ENCODE measurements at places on chromosomes 1 and 21.

- peak; percentile 68 for DNase-seq
Observed at GRCh38 chr1:117821382-117821755, 108.1 kb downstream of the GDAP2 start.

DNA sequence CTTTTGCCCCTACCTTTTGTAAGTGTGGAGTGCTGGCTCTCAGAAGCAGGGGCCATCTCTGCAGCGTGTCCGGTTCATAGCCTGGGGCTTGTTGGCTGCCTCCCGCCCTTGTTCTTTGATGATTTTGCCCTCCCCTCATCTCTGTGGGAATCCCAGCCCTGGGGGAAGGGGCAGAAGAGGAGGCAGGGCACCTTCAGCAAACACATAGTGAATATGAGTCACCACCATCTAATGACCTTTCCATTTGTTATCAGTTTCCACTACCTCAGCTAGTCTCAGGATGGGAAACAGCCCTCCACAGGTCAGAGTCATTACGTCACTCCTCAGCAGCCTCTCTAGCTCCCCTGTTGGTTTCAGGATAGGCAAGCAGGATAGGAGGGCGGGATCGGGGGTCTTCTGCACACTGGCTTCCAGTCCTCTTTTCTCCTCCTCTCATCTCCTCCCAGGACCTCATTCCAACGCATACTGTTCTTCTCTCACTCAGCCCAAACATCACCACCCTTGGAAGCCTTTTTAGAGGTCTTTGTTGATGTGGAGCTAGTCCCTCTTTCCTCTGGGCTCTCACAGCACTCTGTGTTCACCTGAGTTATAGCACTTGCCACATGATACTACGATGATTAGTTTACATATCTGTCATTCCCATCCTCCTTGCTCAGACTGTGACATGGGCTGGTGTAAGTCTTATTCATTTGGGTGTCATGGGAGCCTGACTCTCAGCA, 15.8 kb downstream of the GADD45A start:
- DNase-seq = no peak

GRCh38 chr1:87329051-87329525, 408 bp downstream of the LMO4 start:
- DNase-seq = peak; percentile 78

GRCh38 chr21:34618941-34619340, 4.0 kb upstream of the RCAN1 start:
- DNase-seq = no peak

- DNase-seq = no peak
Observed at GRCh38 chr1:206757524-206758266, 12.9 kb upstream of the IL19 start.

GRCh38 chr1:47579809-47580208, 142.0 kb downstream of the FOXD2 start:
- no peak for DNase-seq

DNA sequence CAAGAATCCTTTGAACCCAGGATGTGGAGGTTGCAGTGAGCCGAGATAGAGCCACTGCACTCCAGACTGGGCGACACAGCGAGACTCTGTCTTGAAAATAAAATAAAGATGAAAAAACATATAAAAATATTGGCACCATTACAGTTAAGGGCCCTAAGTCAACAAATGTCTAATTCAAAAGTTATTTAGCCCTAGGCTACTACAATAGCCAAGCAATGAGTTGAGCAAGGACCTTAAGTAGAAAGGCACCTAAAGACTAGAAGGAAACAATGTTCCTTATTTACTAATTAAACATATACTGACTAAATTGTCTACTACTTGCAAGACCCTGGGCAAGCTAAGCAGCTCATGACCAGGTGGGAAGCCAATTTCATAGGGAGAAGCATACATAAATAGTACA, 4.1 kb downstream of the PIK3R3 start:
- DNase-seq = no peak

DNA sequence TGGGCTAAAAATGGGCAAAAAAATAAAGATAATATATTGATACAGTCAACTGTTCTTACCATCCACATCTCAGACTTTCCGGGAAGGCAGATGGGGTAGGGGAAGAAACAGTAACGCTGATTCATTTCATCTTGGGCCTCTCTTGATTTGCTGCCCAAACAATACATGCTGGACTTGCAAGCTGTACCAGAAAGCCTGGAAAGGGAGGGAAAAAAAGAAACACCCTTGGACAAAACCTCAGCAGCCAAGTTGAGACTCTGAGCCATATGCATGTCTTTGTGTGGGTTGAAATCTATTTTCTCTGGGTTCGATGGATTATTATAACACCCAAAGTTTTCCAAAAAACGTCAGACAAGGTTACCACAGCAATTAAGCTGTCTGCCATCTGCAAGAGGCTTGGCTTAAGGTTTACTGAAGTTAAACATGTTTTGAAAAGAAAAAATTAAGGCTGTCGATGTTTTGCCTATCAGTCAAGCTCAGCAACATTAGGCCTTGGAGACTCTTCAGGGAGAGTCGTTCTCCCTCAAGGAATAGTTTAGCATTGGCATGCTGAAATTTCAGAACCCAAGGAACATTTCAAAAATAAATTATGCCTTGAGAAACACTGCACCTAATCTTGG, 71.2 kb downstream of the PSMG1 start:
- DNase-seq = no peak

DNA sequence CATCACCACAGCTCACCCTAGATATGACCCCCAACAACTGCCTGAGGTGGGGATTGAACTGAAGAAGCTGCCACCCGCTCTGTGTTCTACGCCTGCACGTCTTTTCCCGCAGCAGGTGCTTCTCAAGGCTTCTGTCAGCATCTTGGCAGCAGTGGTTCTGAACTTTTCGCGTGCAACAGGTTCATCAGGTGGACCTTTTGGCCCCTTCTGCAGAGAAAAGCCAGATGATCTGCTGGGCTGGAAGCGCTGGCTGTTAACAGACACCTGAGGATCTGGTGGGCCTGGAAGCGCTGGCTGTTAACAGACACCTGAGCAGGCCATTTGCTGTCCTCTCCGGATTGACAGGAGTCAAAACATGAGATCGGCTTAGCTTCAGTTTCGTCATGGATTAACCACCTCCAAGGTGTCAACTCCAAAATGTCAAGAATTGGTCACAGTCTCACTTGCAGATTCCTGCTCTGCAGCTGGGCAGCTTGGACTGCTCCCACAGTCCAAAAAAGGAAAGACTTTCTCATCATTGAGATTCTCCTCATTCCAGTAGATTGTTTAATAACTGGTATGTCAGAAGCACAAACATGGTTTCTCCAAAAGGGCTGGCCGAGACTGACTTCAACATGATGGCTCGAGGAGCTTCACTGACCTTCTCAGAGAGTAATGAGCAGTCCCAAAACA, 4.7 kb downstream of the C1orf174 start:
- no peak for DNase-seq

GRCh38 chr21:38729291-38729690, 76.4 kb upstream of the ETS2 start:
- DNase-seq = no peak

DNA sequence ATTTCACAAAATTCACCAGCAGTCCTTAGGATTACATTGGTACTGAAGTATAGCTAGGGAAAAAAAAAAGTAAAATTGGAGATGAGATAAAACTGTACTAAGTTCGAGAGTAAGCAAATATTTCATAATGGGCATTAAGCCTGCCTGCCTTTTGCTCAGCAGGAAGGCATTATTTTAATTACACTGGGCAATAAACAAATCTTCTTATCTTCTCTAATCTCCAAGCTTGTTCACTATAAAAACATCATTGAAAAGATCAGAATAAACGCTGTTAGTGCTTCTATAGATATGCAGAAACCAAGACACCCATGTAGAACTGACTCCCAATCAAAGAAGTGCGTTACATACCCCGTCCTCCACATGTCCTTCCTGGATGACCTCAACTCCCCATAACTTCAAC, 174.2 kb upstream of the CHODL start:
- no peak for DNase-seq

- no peak for DNase-seq
Observed at GRCh38 chr1:2972011-2972878, 49.0 kb upstream of the ACTRT2 start.

DNA sequence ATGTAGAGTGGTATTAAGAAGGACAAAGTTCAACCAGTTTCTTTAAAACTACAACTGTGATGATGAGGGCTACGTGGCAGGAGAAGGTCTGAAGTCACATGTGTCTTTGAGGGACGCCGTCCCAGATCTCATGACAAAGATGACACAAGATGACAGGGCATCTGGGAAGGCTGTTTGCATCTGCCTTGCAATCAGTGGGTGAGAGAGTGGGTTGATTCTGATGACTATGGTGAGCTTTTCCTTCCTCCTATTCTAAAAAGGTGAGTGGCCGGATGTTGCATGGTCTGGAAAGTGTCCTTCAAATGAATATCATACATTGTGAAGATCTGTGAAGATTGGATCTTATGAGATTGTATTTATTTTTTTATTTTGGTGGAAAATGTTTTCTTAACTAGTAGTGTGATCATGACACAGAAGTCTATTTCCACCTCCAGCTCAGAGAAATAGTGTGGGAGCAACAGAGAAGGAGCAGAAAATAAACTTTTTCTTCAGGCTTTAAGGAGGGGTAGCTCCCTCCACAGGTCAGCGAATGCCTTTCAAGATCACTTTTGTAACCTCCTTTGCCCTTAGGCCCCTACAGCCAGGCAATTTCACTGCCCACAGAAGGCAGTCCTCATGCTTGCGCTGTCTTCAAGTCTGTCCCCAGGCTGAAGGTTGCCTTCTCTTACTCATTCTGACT, 76.0 kb upstream of the ATF3 start:
- DNase-seq = no peak

GRCh38 chr1:37038227-37039093, 4.1 kb upstream of the GRIK3 start:
- no peak for DNase-seq

GRCh38 chr1:11058026-11058425, 1.8 kb downstream of the SRM start:
- no peak for DNase-seq

DNA sequence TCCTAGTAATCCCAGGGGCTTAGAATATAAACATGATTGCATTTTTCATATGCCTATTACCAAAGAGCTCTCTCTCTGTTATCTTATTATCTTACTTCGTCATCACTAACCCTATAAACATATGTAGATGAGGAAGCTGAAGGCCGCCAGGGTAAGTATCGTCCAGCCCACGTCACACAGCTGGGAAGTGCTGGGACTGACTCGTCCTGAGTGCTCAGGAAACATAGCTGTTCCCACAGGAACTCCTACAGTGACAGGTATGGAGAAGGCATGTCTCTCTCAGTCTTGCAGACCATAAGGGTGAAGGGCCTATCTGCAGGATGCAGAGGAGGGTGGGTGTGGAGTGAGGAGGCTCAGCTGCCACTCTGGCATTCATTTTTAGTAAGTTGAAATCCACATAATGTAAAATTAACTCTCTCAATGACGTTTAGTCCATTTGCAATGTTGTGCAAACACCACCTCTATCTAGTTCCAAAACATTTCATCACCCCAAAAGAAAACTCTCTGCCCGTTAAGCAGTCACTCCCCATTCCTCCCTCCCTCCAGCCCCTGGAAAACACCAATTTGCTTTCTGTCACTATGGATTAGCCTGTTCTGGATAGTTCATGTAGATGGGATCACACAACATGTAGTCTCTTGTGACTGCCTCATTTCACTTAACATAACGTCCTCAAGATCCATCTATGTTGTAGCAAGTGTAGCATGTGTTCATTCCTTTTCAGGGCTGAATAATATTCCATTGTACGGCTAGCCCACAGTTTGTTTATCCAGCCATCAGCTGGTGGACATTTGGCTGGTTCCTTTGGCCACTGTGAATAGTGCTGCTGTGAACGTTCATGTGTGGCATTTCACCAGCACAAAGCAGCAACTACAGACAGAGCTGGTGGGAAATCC, 68.3 kb downstream of the TCP10L start:
- no peak for DNase-seq

GRCh38 chr1:175862408-175862807, 119.0 kb upstream of the TNR start:
- no peak for DNase-seq

- peak; percentile 35 for DNase-seq
Observed at GRCh38 chr1:153364766-153365666, 7.4 kb downstream of the S100A9 start.

DNA sequence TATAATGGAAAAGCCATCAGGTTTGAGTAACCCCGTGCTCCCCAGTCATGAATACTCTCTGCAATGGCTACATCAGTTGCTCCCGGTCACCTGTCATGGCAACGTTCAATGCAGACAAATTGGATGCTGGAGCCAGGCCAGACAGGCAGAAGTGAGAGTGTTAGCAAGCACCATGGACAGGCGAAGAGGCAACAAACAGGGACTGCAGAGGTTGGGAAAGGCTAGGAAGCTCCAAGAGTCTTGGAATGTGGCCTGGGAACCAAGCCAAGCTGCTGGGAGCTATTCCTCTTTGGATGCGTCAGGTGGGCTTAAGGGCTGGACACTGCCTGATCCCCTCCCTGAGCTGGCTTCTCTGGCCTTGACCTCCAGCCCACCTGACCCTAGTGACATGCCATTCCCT, 102.9 kb downstream of the ACTL8 start:
- no peak for DNase-seq

DNA sequence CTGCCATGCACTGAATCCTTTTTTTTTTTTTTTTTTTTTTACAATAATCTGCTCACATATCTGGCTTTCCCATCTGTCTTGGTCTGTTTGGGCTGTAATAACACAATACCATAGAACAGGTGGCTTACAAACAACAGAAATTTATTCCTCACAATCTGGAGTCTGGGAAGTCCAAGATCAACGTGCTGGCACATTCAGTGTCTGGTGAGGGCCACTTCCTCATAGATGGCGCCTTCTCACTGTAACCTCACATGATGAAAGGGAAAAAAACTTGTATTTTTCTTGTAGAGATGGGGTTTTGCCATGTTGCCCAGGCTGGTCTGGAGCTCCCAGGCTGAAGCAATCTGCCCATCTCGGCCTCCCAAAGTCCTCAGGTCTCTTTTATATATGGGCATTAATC, 13.0 kb upstream of the PARP1 start:
- no peak for DNase-seq

GRCh38 chr1:52913014-52913413, 8.5 kb downstream of the ECHDC2 start:
- DNase-seq = no peak

DNA sequence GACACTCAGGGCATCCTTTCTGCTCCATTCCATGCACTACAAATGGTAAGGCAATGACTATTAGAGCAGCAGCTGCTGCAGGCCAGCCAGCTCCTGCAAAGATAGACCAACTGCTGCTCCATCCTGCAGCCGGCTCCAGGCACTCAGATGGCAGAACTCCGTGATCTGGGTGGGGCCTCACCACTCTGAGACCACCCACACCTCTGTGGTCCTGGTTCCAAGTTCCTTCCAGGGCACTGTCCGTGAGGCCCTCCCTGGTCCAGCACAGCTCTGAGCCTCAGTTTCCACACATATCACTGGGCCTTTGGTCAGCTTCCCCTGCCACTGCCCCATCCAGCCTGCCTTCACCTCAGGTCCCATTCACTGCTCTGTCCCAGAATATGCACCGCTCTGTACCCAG, 114.7 kb downstream of the DMRTB1 start:
- no peak for DNase-seq

GRCh38 chr1:206551986-206552326, 44.6 kb downstream of the RASSF5 start:
- DNase-seq = no peak

GRCh38 chr1:89563957-89564604, 39.5 kb downstream of the LRRC8B start:
- DNase-seq = no peak
